Peyer's patch (tissue), 4 donors: ENCODE measurements at places on chromosomes 7 and 10. TPM values are rescaled to one million over a fixed set of nuclear protein-coding genes. Genes with fewer than 3 reads are reported as not detected.

DNA sequence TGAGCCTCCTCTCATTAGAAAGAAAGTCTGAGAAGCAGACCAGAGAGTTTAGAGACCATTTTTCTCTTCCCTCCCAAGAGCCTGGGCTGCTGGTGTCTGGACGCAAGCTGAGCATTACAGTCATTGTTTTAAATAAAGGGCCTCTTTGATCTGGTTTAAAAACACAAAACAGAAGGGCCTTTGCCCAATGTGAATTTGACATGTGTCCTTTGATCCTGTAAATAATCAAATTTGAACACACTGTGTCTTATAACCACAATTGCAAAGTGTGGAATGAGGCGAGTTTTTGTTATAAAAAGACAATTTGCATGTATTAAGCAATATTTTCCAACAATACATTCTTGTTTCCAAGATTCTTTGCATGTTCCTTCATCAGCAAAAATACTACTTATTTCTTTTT lies 158.5 kb downstream of the C7orf25 start:
- H3K27ac ChIP-seq: no peak overlapping the region
- no peak for DNase-seq
- no peaks in the 10 kb centered on the region for H3K36me3 ChIP-seq
- H3K27me3 ChIP-seq: no peaks in the 10 kb centered on the region
- H3K4me1 ChIP-seq: no peaks in the 10 kb centered on the region
- no peak overlapping the region for H3K4me3 ChIP-seq

- no peaks in the 10 kb centered on the region for H3K36me3 ChIP-seq
- no peak overlapping the region for H3K4me3 ChIP-seq
- H3K27me3 ChIP-seq: no peaks in the 10 kb centered on the region
- no peak overlapping the region for H3K27ac ChIP-seq
These were observed 78.4 kb downstream of the NXPH1 start for GRCh38 chr7:8511855-8512254.

DNA sequence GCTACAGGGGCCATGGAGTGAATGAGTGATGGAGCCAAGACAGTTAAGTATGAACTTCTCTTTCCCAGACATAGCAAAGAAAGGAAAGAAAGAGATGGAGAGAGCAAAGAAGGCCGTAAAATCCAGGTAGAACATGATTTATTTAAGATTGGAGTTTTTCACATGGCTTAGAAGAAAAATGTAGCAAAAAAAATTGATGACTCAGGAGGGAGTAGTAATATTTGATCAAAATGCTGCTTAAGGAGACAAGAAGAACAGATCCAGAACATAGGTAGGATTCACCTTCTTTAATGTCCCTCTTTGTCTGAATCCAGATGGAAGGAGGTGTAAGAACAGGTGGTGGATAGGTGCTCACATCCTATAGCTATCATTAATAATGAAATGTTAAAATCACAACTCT lies 51.0 kb upstream of the GLCCI1 start:
- no peaks in the 10 kb centered on the region for H3K4me1 ChIP-seq
- H3K4me3 ChIP-seq: no peak overlapping the region
- DNase-seq: no peak

- H3K27ac ChIP-seq: no peak overlapping the region
- no peak for DNase-seq
- no peak overlapping the region for H3K4me3 ChIP-seq
- H3K27me3 ChIP-seq: peaks cover 10% of the 10 kb centered on the region
These were observed 75.3 kb upstream of the CPXM2 start for GRCh38 chr10:123966896-123967231.

The POLR3A gene
- total RNA-seq: 19.8 TPM

The ZNF365 gene
- total RNA-seq: not detected
